IMR-90 (cell line): ENCODE measurements at places on chromosomes 3 and 15.

GRCh38 chr3:188365988-188366698 lies 212.2 kb downstream of the LPP start:
- DNase-seq = peak; percentile 39

- peak; percentile 63 for DNase-seq
These were observed 346.2 kb upstream of the CBLB start for GRCh38 chr3:106215047-106215446.

- DNase-seq = no peak
These were observed 12.0 kb downstream of the SOX2 start for GRCh38 chr3:181723625-181724191.

- no peak for DNase-seq
These were observed 45.4 kb downstream of the TJP1 start for GRCh38 chr15:29776859-29777258.

- DNase-seq = no peak
These were observed 14.2 kb downstream of the ZNF80 start for GRCh38 chr3:114223143-114223542.

DNA sequence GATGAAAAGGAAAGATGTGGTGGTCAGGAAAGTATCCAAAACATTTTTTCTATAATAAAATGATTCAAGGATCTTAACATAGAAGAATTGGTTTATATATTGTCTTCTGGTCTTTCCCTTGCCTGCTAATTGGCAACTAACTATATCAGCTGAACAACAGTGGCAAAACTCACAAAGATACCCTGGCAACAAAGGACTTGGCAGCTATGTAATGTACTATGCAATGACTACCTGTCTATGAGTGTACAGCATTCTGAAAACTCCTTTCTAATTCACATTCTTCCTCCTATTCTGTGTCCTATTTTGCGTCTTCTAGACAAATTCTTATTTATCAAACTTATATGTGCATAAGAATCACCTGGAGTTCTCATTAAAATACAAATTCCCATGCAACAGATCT lies 15.7 kb upstream of the SERPINI2 start:
- no peak for DNase-seq

DNA sequence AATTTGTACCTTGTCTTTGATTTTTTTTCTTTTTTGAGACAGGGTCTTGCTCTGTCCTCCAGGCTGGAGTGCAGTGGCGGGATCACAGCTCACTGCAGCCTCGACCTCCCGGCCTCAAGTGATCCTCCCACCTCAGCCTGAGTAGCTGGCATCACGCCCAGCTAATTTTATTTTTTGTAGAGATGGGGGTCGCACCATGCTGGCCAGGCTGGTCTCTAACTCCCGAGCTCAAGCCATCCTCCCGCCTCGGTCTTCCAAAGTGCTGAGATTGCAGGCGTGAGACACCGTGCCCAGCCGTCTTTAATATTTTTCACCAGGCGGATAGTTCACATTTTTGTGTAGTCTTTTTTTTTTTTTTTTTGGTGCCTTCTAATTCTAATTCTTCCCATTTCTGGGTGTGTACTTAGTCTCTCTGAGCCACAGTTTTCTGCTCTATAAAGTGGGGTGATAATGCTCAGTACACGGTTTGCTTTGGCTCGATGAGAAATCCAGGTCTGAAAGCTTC lies 528 bp upstream of the TATDN2 start:
- no peak for DNase-seq

DNA sequence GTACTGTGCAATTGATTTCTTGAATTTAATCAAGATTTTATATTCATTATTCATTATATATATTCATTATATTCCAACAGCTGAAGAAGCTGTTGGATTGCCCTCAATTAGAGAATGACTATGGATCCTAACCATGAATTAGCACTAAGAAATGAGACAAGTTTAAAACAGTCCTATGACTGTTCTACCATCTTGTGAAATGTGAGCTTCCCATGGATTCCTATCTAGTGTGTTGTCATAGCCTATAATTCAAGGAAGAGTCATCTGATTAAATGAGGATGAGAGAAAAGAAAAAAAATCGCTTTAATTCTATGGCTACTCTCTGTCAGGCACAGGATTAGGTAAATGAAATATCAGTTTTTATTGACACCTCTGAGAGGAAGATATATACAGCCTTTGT lies 696.6 kb upstream of the NAALADL2 start:
- peak; percentile 66 for DNase-seq

DNA sequence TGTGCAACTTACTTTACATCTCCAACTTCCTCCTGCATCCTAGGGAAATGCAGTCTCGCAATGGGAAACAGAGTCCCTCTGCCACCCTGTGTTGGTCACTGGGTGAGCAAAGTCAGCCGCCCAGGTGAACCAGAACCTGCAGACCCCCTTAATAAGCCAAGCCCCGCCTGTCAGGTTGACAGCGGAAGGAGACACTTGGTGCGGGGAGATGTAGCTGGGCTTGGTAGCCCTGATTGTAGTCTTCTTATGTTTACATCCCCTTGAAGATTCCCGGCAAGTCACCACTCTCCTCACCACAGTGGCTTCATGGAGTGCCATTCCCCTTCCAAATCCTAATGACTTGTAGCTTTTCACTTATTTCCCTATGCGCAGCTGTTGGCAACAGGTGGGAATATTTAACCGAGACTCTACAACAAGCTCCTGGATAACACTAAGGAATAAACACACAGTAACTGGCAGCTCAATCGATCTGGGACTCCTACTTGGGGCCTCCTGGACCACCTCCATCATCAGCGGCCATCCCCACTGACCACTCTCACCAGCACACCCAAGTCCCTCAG lies 17.7 kb upstream of the CLSTN2 start:
- DNase-seq = no peak

DNA sequence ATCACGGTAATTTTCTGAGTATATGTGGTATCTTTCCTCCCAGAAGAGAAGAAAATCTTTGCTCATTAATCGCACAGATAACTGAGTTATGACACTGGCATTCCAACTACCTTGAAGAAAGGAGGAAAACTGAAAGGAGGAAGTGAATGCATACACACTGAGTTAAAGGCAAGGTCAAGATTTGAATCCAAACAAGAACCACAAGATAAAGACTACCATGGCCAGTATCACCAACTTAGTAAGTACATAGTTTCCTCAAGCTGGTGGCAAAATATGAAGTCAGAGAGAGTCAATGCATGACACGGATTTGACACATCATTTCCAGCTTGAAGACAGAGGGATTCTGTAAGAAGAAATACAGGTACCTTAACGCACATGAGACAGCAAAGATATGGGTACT lies 287.5 kb downstream of the ULK4 start:
- peak; percentile 46 for DNase-seq

DNA sequence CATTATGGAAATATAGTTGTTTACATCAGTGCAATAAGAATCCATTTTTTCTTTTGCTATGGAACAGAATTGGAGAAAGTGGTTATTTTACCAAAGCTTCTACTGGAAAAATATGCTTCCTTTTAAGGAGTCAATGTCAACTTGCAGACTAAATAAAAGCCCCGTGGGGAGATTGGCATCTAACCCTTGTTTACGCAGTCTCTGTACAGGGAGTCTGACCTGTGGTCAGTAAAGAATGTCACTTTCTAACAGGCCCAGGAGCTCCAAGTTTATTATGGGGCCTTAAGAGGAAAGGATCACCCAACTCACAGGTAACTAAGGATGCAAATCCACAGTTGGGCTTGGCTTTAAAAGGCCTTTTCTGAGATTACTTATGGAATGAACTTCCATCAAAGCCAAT lies 1751.2 kb downstream of the SI start:
- no peak for DNase-seq

GRCh38 chr15:50042775-50043174 lies 76.3 kb downstream of the ATP8B4 start:
- DNase-seq = no peak

- peak; percentile 99 for DNase-seq
These were observed 270.7 kb upstream of the LRTM1 start for GRCh38 chr3:55198554-55198953.

- peak; percentile 93 for DNase-seq
These were observed 11.5 kb downstream of the CCDC80 start for GRCh38 chr3:112629425-112629824.

DNA sequence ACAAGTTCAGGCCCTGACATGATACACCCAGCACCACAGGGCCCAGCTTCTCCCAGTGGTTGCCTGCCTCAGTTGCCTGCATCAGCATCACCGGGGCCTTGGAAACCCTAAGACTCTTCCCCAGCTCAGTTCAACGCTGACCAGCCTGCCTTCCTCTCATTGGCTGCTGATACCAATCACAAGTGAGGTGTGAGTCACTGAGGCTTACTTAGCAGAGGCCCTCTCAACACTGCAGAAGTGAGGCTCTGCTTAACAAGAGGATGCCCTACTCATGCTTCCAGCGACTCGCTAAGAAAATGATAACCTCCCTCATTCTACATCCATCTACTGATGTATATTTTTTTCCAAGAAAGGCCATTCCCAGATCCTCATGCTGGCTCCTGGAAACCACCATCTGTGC lies 151.9 kb downstream of the ADAMTS17 start:
- DNase-seq = no peak

DNA sequence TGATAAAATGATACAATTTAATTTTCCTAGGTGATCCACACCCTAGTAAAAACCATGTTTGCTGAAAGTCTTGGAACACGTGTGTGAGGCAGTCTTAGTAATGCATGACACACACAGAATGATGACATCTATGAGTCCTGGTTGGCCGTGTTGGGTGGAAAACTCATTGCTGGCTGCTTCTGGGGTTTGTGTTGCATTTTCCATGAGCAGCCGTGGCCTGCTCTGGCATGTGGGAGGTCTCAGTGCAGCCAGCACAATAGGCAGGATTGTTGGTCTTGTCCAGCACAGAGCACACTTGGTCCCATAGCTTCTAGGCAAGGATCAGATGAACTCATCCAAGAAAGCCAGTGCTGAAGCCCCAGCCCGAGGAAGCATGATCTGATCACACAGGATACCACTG lies 172.8 kb upstream of the UBE3A start:
- DNase-seq = peak; percentile 1

GRCh38 chr15:32679298-32679690 lies 37.8 kb downstream of the SCG5 start:
- DNase-seq = no peak

DNA sequence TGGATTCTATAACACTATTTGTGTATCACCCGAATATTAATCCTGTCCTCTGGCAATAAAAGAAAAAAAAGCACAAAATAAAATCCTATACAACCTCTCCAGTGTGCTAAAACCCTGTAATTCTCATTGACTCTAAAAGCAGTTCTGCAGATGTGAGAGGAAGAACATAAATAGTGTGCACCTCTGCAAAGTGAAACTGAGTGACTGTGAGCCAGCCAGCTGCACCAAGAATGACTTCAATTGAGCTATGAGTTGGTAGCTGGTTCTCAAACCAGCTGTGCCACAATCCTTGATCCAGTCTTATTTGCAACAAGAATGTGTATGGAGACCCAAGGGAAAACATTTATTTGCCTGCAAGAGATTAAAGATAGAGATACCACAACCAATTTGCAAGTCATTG lies 31.2 kb upstream of the COL8A1 start:
- no peak for DNase-seq

DNA sequence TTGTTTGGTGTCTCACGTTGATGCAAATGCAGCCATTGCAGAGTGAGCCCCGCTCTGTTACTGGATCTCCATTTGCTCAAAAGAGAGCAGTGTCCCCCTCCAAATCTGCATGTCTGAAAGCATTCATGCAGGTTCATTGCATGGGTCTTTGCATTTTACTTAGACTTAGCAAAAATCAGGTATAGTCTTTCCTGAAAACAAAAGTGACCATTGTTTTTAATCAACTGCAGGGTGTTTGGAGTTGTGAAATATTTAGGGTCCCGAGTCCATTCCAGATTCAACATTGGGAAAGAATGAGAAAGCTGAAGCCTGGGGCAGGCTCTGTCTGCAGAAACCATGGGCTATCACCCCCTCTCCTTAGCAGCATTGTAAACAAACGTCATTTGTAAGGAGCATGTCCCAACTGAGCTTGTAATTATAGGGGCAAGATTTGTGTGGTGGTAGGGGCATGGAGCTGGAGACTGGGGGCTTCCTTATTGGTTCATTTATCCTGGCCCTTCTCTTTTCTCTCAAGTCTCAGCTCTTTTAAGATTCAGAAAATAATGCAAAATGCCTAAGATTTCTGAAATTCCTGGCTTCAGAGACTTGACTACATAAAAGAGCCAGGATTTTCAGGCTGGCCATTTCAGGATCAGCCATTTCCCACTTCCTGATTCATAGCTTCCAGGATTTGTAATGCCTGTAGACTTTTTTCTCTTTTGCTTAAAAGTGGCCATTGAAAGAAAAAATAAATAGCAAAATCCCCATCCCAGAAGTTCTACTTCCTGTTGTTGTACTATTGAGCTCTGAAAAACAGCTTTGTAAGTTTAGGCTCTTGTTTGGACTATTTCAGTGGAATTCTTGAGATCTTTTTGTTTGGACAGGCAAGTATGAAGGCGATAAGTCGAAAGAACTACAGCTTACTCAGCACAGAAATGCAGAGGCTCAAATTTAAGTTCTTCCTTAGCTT lies 23.0 kb downstream of the IGF1R start:
- peak; percentile 69 for DNase-seq

GRCh38 chr3:75260-75659 lies 121.3 kb upstream of the CHL1 start:
- DNase-seq = no peak

- no peak for DNase-seq
These were observed 38.5 kb upstream of the SCAANT1 start for GRCh38 chr3:63950698-63951097.

DNA sequence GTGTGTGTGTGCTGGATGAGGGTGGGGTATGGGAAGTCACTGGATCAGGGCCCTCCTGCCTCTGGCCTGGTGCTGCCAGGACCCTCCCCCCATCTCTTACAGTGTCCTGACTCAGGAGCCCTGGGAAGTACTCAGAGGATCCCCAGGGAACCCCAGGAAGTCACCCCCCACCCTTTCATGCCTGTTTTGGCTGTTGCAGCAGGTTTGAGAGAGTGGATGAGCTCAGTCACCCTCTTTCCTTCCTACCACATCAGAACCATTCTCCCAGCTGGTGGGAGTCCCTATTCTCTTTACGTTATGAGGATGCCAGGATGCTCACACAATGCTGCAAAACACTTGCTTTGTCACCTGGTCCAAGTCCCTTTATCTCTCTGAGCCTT lies 59.0 kb downstream of the BDH1 start:
- DNase-seq = no peak

DNA sequence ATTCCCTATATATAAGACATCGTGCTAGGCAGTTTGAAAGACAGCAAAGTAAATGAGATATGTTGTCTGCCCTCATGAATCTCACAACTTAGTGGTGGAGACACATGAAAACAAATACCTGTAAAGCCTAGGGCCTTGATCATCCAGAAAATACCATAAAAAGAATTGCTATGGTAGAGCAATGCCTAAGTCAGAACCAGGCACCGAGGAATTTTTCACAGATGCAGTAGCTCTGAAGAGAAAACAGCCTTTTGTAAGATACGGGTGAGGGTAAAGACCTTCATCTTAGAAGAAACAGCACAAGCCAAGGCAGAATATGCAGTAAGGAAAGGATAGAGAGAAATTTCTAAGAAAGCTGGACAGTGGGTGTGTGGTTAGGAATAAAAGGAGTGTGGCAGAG lies 36.1 kb downstream of the CD200R1L start:
- no peak for DNase-seq

GRCh38 chr3:71955240-71956068 lies 170.5 kb upstream of the PROK2 start:
- peak; percentile 70 for DNase-seq
